ENCODE measurements at places on chromosomes 11 and 22. TPM values are rescaled to one million over a fixed set of nuclear protein-coding genes. Genes with fewer than 3 reads are reported as not detected.

DNA sequence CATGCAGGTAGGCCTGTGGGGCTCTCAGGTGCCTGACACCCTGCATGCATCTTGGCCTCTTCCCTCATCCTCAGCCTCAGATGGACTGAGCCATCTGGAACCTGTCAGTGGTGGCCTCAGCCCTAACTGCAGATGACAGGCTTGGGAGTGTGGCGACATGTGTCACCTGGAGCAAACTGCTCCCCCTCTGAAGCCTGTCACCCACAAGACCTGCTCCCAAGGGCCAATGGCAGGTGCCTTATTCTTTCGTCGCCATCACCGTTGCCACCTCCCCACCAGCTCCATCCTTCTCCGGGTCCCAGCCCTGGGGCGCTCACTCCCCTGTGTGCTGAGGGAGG, 3.6 kb upstream of the SEPTIN5 start:
- peaks cover 29% of the 10 kb centered on the region for H3K27me3 ChIP-seq
- peaks cover 7% of the 10 kb centered on the region for H3K4me1 ChIP-seq
- DNase-seq, result no peak
- no peak overlapping the region for H3K27ac ChIP-seq
- no peak overlapping the region for H3K4me3 ChIP-seq

GRCh38 chr11:22304337-22304961, 33.7 kb upstream of the SLC17A6 start:
- no peak for DNase-seq
- no peak overlapping the region for H3K4me3 ChIP-seq
- H3K4me1 ChIP-seq, result no peaks in the 10 kb centered on the region
- no peak overlapping the region for H3K27ac ChIP-seq
- no peaks in the 10 kb centered on the region for H3K36me3 ChIP-seq
- H3K27me3 ChIP-seq, result no peaks in the 10 kb centered on the region

The ABTB2 gene
- total RNA-seq, result 5.2 TPM

- H3K27me3 ChIP-seq, result no peaks in the 10 kb centered on the region
- H3K4me1 ChIP-seq, result no peaks in the 10 kb centered on the region
- H3K27ac ChIP-seq, result no peak overlapping the region
- peaks cover 30% of the 10 kb centered on the region for H3K36me3 ChIP-seq
- DNase-seq, result peak; percentile 74
- H3K4me3 ChIP-seq, result no peak overlapping the region
Observed at GRCh38 chr22:44888491-44889254, 121.1 kb downstream of the PHF21B start.

The NNMT gene
- not detected for total RNA-seq

GRCh38 chr11:75574698-75575602, 12.9 kb downstream of the SERPINH1 start:
- H3K4me3 ChIP-seq, result no peak overlapping the region
- no peak overlapping the region for H3K27ac ChIP-seq
- peak; percentile 69 for DNase-seq
- no peaks in the 10 kb centered on the region for H3K27me3 ChIP-seq

DNA sequence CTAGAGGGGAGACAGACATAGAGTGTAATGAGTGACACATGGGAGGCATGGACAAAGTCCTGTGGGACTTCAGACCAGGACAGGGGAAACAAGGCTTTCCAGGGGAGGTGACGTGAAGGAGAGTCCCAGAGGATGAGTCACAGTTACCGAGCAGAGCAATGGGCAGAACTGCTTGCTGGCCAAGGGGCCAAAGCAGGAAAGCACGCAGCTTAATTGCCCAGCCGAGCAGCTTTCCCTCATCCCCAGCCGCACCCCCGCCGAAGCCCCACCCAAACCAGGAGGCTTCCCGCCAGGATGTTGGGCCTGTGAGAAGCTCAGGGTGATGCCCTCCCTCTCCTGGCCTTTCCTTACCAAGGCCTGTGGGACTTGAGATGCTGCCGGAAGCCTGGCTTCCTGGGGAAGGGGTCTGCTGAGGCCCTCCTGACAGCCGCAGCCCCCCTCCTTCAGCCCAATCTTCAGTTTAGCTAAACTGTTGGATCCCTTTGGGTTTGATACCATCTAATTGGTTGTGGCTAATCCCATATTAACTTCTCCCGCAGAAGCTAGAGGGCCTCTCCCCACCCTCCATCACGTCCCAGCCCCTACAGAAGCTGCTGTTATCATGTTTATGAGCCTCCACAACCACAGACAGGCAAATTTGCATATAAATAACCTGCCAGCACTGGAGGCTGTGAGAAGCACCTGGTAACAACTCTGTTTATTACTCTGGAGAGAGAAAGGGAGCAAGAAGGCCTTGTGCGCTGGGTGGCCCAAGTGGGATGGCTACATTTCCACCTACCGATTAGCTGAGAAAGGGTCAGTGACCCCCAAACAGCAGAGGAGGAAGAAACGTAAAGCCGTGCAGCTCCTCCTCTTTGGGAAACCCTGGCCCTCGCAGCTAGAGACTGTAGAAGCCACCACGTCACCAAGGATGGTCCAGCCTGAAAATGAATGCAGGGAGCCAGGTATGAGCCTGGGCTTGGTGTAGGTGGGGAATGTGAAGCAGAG, 80.0 kb downstream of the TRIM29 start:
- peak; percentile 89 for DNase-seq
- no peaks in the 10 kb centered on the region for H3K27me3 ChIP-seq
- H3K4me3 ChIP-seq, result no peak overlapping the region
- peaks cover 7% of the 10 kb centered on the region for H3K4me1 ChIP-seq

The APOA4 gene
- 0.35 TPM for total RNA-seq

The MS4A4A gene
- total RNA-seq, result not detected

GRCh38 chr22:20199413-20199842, 48.6 kb upstream of the CCDC188 start:
- no peak overlapping the region for H3K27ac ChIP-seq
- H3K4me1 ChIP-seq, result peaks cover 23% of the 10 kb centered on the region
- H3K36me3 ChIP-seq, result no peaks in the 10 kb centered on the region

- no peaks in the 10 kb centered on the region for H3K27me3 ChIP-seq
- H3K4me1 ChIP-seq, result peaks cover 13% of the 10 kb centered on the region
- H3K36me3 ChIP-seq, result peaks cover 29% of the 10 kb centered on the region
- no peak for DNase-seq
- H3K27ac ChIP-seq, result no peak overlapping the region
- no peak overlapping the region for H3K4me3 ChIP-seq
Observed at GRCh38 chr11:76067099-76067498, 139.2 kb downstream of the WNT11 start.

DNA sequence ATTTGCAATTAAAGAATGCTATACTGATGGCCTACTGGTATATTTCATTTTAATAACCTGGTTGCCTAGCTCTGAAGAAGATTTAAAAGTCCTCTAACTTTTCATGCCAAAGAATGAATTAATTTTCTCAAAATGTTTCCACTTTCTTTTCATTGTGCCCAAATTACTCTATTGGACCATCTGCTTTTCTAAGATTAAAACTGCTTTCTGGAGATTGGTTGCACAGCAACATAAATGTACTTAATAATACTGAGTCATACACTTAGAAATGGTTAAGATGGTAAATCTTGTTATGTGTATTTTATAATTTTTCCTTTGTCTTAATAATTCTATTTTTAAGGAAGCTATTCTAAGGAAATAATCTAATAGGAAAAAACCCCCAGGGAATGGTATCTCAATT, 150.2 kb downstream of the SWAP70 start:
- DNase-seq, result no peak
- H3K4me1 ChIP-seq, result no peaks in the 10 kb centered on the region
- peaks cover 5% of the 10 kb centered on the region for H3K36me3 ChIP-seq
- no peak overlapping the region for H3K27ac ChIP-seq
- H3K27me3 ChIP-seq, result no peaks in the 10 kb centered on the region
- H3K4me3 ChIP-seq, result no peak overlapping the region

GRCh38 chr11:78520230-78520629, 54.4 kb downstream of the NARS2 start:
- H3K4me1 ChIP-seq, result no peaks in the 10 kb centered on the region
- H3K4me3 ChIP-seq, result no peak overlapping the region
- H3K36me3 ChIP-seq, result peaks cover 24% of the 10 kb centered on the region
- no peak overlapping the region for H3K27ac ChIP-seq
- no peak for DNase-seq

DNA sequence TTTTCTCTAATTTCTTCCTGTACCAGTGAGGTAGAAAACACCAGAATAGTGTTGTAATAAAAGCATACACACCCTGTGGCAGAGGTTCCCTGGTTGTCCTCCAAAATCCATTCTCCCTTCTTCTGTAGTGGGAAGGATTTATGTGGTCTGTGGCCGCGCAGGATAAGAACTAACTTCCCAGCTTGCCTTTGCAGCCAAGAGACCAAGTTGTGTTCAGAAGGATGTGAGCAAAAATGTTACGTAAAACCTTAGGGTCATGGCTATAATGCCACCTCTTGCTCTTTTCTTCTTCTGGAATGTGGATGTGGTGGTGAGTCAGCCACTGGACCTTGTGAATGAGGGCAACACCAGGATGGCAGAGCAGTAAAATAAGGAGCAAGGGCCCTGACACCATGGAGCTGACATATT, 28.4 kb downstream of the CCDC90B start:
- H3K27ac ChIP-seq, result no peak overlapping the region
- H3K4me3 ChIP-seq, result no peak overlapping the region
- H3K4me1 ChIP-seq, result no peaks in the 10 kb centered on the region
- no peak for DNase-seq
- H3K36me3 ChIP-seq, result peaks cover 49% of the 10 kb centered on the region

GRCh38 chr11:77636731-77637344, 756 bp downstream of the CLNS1A start:
- no peaks in the 10 kb centered on the region for H3K4me1 ChIP-seq
- DNase-seq, result no peak
- H3K4me3 ChIP-seq, result peak overlapping the region; percentile 96
- H3K27me3 ChIP-seq, result no peaks in the 10 kb centered on the region
- no peak overlapping the region for H3K27ac ChIP-seq

DNA sequence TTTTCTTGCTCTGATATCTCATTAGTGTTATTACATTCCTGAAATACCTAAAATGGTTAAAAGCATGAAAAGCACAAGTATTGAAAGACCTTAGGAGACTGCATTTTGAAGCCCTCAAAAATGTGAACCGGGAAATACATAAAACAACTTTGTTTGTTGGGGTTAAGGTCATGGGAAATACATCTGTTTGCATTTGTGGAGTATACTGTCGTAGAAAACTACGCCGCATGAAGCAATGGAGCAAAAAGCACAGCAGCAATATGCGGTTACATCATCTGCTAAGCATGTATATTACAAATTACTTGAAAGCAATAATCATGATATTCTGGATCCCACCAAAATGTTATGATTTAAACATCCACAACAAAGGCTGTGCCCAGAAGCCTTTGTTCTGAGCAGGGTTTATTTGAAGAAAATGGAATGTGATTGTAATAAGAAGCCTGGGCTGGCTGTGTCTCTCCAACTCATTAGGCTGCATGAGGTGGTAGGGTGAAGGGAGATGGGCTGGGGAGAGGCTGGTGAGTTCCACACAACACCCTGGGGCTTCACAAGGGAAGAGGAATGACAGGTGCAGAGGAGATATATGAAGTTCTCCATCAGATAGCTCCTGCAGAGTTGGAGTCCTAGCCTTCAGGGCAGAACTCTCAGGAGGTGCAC, 64.7 kb upstream of the LIN7C start:
- no peaks in the 10 kb centered on the region for H3K4me1 ChIP-seq
- no peaks in the 10 kb centered on the region for H3K27me3 ChIP-seq
- no peak for DNase-seq
- peak overlapping the region; percentile 54 for H3K27ac ChIP-seq
